Effector CD8-positive, alpha-beta T cell (primary cell): ENCODE measurements at places on chromosomes 13 and 19.

DNA sequence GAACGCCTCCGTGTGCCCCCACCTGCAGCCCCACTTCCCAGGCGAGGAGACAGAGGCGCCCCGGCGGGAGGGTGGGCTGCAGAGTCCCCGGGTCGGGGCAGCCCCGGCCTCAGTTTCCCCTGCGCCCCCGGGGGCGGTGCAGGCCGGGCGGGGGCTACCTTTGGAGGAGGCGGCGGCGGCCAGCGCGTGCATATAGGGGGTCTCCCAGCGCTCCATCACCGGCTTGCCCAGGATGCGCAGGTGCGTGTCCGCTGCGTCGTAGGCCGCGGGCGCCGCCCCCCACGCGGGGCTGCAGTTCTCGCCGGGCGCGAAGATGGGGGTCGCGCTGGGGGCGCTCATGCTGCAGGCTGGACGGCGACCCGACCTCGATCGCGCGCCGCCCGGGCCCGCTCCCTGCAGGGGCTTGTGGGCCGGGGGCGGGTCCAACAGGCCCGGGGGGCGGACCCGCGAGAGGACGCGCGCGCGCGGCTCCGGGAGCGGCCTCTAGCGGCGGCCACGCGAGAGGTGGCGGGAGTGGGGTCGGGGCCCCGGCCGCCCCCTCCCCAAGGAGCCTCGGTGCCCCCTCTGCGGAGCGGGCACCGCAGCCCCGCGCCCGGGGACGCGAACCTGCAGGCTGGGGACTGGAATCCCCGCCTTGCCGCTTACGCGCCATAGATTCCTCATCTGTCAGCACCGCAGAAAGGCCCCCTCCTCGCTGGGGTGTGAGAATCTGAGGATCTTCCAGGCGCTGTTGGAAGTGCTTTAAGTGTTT is at the start of gene GAMT:
TSS of gene GAMT (minus strand) at position 405 of the 751 bp plus-strand sequence. CDS start at position 339, 66 bp downstream.
- peak; percentile 40 for DNase-seq

GRCh38 chr13:76293346-76293745 is 592.9 kb downstream of the KCTD12 start:
- DNase-seq = no peak

- no peak for DNase-seq
Observed at GRCh38 chr13:30196025-30196424, 111.3 kb downstream of the KATNAL1 start.

DNA sequence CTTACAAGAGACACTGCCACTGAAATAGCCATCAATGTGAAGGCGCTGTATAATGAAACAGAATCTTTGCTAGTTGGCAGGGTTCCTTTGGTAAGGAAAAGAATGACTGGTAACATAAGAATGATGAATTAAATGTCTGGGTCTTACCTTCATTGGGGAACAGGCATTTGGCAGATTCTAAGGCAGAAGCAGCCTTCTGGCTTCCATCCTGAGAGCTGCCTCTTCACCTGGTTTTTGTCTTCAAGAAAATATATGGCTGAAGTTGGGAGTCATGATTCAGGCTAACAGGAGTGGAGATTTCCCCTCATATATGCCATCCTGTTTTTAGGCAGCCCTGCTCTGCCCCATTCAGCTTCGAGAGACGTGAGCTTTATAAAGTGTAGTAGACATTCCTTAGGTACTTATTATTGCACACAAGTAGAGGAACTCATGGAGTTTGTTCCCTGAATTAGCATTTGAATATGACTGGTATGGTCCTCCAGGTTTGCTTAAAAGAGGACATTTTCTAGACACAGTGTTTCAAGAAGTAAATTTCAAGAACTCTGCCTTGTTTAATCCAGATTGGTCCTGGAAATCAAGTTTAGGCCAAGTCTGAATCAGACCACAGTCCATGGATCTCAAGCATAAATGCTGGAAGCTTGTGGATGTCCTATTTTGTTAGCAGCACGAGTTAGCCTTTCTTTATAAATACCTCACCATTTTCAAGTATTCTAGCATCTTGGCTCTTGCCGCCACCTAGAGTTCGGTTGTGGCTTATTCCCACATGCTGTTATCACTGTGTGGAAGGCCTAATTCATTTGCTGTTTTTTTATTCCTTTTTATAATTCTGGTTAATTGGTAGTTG is 56.2 kb upstream of the AKAP11 start:
- DNase-seq = no peak

DNA sequence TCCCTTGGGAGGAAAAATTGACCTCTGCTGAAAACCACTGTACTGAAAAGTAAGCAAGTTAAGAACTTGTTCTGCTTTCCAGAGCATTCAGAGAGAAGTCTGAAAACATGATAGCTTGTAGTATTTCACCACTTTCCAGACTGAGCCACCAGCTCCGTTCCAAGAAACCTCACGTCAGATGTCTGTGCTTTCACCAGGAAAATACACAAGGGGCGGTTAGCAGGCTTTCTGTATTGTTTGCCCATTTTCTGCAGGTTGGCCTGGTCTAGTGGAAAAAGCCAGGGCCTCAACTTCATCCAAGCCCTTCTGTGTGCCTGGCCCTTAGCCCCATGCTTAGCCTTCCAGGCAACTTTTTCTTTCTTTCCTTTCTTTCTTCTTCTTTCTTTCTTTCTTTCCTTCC is 36.4 kb downstream of the RXFP2 start:
- no peak for DNase-seq

DNA sequence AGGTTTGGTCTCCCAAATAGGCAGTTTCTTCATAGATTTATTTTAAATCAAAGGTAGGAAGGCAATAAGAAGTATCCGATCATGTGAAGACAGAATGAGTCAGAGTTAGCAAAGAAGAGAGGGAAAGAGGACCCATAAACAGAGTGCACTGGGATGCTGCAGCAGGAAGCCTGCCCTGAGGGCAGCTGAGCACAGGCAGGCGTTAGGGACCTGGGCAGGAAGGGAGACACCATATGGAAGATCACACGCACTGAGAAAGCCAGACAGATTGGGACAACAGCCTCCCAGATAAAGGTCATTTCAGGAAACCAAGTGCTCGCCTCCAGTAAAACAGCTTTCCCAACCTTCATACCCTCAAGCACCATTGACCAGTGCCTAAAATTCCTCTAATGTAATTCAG is 598.0 kb downstream of the EFNB2 start:
- no peak for DNase-seq

- DNase-seq = no peak
Observed at GRCh38 chr19:18672606-18673337, 10.7 kb upstream of the CRTC1 start.

DNA sequence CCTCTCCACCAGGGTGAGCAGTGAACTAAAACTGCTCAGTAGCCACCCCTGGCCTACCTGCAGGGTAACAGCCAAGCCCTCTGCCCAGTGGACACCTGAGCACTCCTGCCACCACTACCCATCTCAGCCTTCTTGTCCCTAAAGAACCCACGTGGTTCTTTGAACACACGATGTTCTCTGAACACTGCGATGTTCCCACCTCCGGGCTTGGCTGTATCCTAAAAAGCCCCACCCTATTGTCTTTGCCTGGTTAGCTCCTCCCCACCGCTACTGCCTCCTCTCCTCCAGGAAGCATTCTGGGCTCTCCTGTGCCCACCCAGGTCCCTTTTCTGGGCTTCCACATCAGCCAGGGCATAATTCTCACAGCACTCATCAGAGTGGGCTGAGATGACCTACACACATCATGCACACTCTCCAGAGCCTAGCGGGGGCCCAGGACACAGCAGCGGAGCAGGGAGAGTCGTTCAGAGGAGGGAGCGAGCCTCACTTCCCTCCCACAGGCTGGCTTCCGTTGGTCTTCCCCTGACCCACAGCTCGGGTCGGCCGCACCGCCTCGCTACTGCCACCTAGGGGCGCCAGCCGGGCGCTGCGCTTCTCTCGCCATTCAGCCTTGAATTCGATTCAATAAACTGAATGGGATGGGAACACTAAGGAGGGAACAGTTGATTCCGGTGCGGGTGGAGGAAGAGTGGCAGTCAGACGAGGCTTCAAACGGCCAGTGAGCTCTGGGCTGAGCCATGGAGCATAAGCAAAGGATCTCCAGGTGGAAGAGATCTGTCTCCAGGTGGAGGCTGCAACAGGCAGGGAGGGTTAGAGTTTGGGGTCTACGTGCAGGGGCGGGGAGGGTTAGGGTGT is 3.2 kb downstream of the ELAVL1 start:
- DNase-seq = peak; percentile 52

DNA sequence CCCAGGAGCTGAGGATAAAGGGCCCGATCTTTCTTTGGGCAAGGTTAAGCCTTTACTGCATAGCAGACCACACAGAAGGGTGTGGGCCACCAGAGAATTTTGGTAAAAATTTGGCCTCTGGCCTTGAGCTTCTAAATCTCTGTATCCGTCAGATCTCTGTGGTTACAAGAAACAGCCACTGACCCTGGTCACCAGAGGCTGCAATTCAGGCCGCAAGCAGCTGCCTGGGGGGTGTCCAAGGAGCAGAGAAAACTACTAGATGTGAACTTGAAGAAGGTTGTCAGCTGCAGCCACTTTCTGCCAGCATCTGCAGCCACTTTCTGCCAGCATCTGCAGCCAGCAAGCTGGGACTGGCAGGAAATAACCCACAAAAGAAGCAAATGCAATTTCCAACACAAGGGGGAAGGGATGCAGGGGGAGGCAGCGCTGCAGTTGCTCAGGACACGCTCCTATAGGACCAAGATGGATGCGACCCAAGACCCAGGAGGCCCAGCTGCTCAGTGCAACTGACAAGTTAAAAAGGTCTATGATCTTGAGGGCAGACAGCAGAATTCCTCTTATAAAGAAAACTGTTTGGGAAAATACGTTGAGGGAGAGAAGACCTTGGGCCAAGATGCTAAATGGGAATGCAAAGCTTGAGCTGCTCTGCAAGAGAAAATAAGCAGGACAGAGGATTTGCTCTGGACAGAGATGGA is 8.4 kb upstream of the CEACAM19 start:
- no peak for DNase-seq

- no peak for DNase-seq
Observed at GRCh38 chr19:11404588-11405222, 14.4 kb downstream of the RGL3 start.

GRCh38 chr19:11479090-11479897 is 1.6 kb downstream of the ELAVL3 start:
- DNase-seq = no peak

DNA sequence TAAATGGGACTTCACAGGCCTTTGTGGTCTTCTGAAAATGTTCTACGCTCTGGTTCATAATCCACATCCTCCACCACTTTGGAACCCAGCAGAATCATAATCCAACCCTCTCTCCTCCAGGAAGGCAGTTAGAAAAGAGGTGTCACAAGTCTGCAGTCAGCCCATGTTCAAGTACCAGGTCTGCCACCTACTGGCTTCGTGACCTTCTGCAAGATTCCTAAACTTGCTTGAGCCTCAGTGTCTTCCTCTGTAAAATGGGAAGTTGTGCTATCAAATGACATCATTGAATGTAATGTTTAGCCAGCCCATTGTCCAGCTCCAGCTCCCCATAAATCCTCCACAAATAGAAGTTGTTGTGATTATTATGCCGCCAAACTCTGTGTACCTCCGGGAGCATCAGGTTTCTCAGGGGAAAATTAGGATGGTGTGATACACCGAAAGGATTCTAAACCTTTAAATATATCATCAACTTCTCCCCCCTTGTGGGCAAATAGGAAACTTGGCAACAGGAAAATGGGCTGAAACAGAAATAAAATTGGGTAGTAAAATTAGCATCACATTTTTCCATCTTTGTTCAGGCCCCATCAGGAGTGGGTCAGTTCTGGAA is 109.7 kb downstream of the NUFIP1 start:
- no peak for DNase-seq
